Heart right ventricle (tissue), 16 donors: ENCODE measurements at places on chromosomes 7 and 10. TPM values are rescaled to one million over a fixed set of nuclear protein-coding genes. Genes with fewer than 3 reads are reported as not detected.

DMTF1 gene
- total RNA-seq: 21.2 TPM

SEMA3C gene
- 75.7 TPM for total RNA-seq

RASA4B gene
- 3.4 TPM for total RNA-seq

WNT8B gene
- total RNA-seq: not detected

RGR gene
- total RNA-seq: not detected

PRTFDC1 gene
- total RNA-seq: 11.4 TPM

CPXM2 gene
- total RNA-seq: 3.0 TPM

GTPBP10 gene
- 24.5 TPM for total RNA-seq

GRCh38 chr7:151416112-151416940, 6.5 kb upstream of the WDR86 start:
- no peak overlapping the region for H3K27ac ChIP-seq
- H3K4me1 ChIP-seq: no peaks in the 10 kb centered on the region
- H3K4me3 ChIP-seq: no peak overlapping the region

GRCh38 chr7:155277385-155277994, 20.2 kb upstream of the INSIG1 start:
- DNase-seq: no peak
- H3K27me3 ChIP-seq: peaks cover 22% of the 10 kb centered on the region
- no peak overlapping the region for H3K4me3 ChIP-seq
- H3K27ac ChIP-seq: no peak overlapping the region
- no peaks in the 10 kb centered on the region for H3K36me3 ChIP-seq

DNA sequence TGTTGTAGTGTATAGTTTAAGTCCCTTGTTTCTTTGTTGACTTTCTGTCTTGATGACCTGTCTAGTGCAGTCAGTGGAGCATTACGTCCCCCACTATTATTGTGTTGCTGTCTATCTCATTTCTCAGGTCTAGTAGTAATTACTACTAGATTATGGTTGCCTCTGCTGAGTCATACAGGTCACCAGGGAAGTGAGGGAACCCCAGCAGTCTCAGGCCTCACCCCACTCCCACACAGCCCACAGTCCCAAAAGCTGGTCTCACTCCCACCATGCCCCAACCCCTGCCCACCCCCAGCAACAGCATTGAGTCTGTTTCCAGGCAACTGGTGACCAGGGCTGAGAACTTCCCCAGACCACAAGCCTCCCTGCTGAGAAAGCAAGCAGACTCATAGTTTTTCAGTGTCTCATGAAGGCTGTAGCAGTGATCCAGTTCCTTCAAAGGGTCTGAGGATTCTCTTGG, 88.0 kb downstream of the PLXDC2 start:
- peaks cover 18% of the 10 kb centered on the region for H3K4me1 ChIP-seq
- H3K27ac ChIP-seq: no peak overlapping the region
- H3K4me3 ChIP-seq: no peak overlapping the region

DNA sequence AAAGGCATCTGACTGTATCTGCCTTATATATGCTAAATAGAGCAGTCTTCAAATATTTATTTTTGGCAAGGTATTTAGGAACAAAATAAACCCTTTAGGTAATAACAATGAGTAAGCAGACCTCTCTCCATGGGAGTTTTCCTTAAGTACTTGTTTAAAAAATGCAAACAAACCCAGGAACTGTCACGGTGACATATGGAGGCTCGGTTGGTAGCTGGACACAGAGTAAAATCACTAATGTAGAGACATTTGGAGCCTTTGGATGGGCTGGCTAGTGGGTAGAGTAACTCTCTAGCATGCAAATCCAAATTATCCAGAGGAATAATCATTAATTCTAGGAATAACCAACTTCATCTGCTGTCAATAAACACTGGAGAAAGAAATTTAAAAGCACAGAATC, 71.6 kb upstream of the LAMB4 start:
- no peaks in the 10 kb centered on the region for H3K4me1 ChIP-seq
- H3K36me3 ChIP-seq: no peaks in the 10 kb centered on the region
- H3K4me3 ChIP-seq: no peak overlapping the region
- H3K27ac ChIP-seq: no peak overlapping the region
- DNase-seq: no peak

DNA sequence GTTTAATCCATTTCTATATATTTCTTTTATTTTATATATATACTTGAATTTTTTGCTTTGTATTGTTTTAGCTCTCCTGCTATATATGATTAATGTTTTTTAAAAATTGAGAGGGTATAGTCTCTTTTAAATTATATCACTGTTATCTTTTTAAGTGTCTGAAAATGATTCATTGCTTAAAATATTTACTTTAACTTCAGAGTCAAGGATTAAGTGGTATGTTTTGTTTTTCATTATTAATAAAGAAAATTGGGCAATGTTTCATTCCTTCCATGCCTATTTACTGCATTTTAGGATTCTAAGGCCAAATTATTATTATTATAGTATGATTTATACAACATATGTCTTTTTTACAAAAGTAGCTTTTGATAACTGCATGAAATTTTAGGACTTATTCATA, 67.2 kb upstream of the THSD7A start:
- DNase-seq: no peak
- no peaks in the 10 kb centered on the region for H3K36me3 ChIP-seq
- H3K27me3 ChIP-seq: no peaks in the 10 kb centered on the region

DNA sequence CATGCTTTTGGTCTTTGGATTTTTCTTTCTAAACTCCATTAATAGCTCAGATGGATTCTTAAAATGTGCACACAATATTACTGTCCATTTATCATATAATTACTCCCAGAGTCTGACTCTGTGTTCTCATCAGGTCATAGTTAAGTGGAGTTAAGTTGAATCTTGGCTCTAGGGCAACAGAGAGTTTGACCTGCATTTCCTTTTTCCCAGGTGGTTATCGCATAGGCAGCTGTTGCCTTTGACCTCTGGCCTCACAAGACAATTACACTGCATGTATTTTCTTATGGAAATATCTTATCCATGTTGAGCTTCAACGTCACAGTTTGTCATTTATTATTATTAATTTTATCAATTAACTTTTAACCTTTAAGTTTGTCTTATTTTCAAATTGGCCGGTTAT, 237.5 kb upstream of the HGF start:
- H3K27ac ChIP-seq: no peak overlapping the region
- peaks cover 12% of the 10 kb centered on the region for H3K4me1 ChIP-seq
- peaks cover 40% of the 10 kb centered on the region for H3K36me3 ChIP-seq
- no peak overlapping the region for H3K4me3 ChIP-seq
- DNase-seq: no peak

DNA sequence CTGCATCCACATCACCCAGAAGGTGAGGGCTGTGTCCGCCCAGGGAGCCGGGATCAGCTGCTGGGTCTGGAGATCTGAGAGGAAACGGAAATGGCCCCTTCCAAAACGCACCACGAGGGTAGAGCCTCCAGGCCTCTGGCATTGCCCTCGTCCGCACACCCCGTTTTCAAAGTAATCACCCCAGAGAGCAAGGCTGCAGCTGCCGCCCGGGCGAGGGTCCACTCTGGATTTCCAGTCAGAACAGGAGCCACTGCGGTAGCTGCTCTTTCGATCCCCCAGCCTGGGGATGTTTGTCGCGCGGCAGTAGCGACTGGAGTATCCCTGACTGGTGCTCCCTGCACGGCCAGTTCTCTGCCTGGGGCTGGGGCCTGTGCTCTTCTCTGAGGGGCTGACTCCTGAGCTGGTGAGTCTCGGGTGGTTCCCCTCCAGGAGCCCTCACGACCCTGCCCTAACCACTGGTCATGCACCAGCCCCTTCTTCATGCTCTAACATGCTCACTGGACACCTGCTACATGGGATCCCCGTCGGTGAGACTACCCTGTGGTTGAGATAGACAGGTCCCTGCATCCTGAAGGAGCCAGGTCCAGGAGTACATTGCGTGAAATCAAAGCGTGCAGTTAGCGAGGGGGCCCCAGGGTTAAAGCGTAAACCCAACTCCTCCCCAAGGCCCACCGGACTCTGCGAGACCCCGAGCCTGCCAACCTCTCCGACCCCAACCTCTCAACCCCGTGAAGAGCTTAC, 99.2 kb downstream of the FOXL3 start:
- H3K4me3 ChIP-seq: no peak overlapping the region
- H3K4me1 ChIP-seq: no peaks in the 10 kb centered on the region
- DNase-seq: no peak
- H3K36me3 ChIP-seq: no peaks in the 10 kb centered on the region
- H3K27me3 ChIP-seq: no peaks in the 10 kb centered on the region

- H3K27ac ChIP-seq: no peak overlapping the region
- DNase-seq: no peak
- H3K27me3 ChIP-seq: no peaks in the 10 kb centered on the region
Observed at GRCh38 chr7:20539201-20539600, 76.3 kb upstream of the ABCB5 start.

DNA sequence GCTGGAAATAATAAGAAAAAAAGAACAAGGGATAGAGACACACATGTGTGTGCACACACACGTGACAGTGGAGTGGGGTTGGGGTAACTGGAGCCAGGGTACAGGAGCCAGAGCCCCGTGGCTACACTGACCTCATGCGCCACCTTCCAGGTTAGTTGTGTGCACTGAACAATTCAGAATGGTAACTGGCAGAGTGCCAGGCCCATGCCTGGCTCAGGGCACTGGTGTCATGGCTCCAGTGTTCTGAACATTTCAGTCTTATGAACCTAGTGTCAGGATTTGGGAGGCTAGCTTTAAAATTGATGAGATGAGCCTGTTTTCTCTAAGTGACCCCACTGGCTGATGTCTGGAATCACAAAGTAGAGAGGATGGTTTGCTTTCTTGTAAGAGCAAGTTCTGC, 269.6 kb downstream of the SORCS3 start:
- H3K27me3 ChIP-seq: peaks cover 5% of the 10 kb centered on the region
- H3K27ac ChIP-seq: no peak overlapping the region
- no peak for DNase-seq
- no peak overlapping the region for H3K4me3 ChIP-seq
- H3K36me3 ChIP-seq: no peaks in the 10 kb centered on the region

DNA sequence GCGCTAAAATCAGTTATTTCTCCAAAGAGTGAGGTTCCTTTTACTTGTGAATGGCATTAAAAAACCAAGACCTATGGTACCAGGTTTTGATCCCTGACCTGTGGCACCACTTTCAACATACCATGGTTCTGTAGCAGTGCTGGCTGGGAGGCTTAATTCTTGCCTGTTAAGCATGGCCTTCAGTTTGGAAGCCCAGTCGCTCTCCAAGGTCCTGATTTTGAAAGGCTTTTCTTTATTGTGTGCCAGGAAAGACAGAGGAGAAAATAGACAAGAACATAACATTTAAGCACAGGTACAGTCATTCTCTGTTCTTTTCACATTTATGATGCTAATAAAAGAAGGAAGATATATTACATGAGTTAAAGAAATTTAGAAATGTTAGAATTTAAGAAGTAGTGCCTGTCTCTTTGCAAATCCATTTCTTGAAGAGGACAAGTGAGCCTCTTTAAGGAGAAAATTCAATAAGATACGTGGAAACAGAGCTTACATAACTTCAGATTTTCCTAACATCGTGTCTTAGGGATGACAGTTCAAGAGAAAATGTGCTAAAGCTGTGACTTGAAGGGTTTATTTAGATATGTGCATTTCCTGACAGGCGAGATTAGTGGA, 357.6 kb downstream of the DPP6 start:
- H3K4me1 ChIP-seq: no peaks in the 10 kb centered on the region
- DNase-seq: peak; percentile 15
- no peak overlapping the region for H3K4me3 ChIP-seq
- no peaks in the 10 kb centered on the region for H3K36me3 ChIP-seq

DNA sequence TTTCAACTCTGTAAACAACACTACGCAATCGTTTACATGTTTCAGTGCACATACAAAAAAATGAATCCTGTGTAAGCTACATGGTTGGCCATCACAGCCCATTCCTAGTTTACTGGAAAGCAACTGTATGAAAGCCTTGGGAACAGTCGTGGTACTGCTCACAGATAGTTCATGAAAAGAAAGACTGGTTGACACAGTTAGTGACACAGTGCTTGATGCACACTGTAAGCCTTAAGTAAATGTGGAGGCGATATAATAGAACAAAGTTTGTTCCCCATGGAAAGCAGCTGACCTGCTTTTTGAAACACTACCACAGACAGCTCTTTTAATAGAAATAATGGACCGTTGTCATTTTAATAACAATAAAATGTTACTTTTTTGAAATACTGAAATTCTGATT, 5.1 kb downstream of the CACNA2D1 start:
- no peak overlapping the region for H3K27ac ChIP-seq
- H3K27me3 ChIP-seq: peaks cover 27% of the 10 kb centered on the region
- peaks cover 38% of the 10 kb centered on the region for H3K4me1 ChIP-seq

- H3K4me3 ChIP-seq: no peak overlapping the region
- no peak overlapping the region for H3K27ac ChIP-seq
- no peaks in the 10 kb centered on the region for H3K27me3 ChIP-seq
- DNase-seq: no peak
- no peaks in the 10 kb centered on the region for H3K36me3 ChIP-seq
Observed at GRCh38 chr7:9842301-9842700, 1131.4 kb upstream of the PHF14 start.

- H3K4me1 ChIP-seq: no peaks in the 10 kb centered on the region
- no peak overlapping the region for H3K27ac ChIP-seq
- no peaks in the 10 kb centered on the region for H3K36me3 ChIP-seq
- DNase-seq: no peak
- H3K4me3 ChIP-seq: no peak overlapping the region
Observed at GRCh38 chr10:109740436-109740835, 182.9 kb downstream of the XPNPEP1 start.

- H3K27me3 ChIP-seq: no peaks in the 10 kb centered on the region
- DNase-seq: no peak
- H3K36me3 ChIP-seq: no peaks in the 10 kb centered on the region
- H3K27ac ChIP-seq: peak overlapping the region; percentile 1
Observed at GRCh38 chr7:105006367-105007136, 7.5 kb upstream of the KMT2E start.

DNA sequence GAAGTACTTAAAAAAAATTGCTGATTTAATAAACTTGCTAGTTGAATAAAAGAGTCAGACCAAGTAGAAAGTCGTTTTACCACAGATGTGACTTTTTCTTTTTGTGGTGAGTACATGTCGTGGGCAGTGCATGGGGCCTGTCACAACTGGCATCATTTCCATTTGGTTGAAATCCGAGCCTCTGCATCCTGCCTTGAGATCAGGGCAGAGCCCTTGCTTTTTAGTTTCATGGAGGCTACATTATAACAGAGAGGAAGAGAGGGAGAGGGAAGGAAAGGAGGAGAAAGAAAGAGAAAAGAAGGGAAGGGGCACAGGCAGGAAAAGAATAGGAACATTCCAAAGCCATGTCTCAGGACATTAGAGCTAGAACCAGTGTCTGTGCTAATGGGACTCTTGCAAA, 20.4 kb upstream of the INSYN2A start:
- no peaks in the 10 kb centered on the region for H3K36me3 ChIP-seq
- DNase-seq: no peak
- H3K27me3 ChIP-seq: no peaks in the 10 kb centered on the region
- H3K4me1 ChIP-seq: peaks cover 9% of the 10 kb centered on the region
- H3K27ac ChIP-seq: no peak overlapping the region

- H3K4me3 ChIP-seq: peak overlapping the region; percentile 71
- H3K27me3 ChIP-seq: no peaks in the 10 kb centered on the region
- peak overlapping the region; percentile 92 for H3K27ac ChIP-seq
- peaks cover 31% of the 10 kb centered on the region for H3K4me1 ChIP-seq
- DNase-seq: no peak
Observed at GRCh38 chr10:15096661-15097010, 519 bp upstream of the RPP38 start.
